ENCODE measurements at places on chromosomes 1 and 21.

- no peak for DNase-seq
These were observed 56.5 kb upstream of the ST6GALNAC3 start for GRCh38 chr1:76018045-76018444.

- no peak for DNase-seq
These were observed 251.6 kb upstream of the DUSP10 start for GRCh38 chr1:221993444-221993948.

- no peak for DNase-seq
These were observed 351.0 kb upstream of the B3GALT2 start for GRCh38 chr1:193537266-193538002.

- no peak for DNase-seq
These were observed 79.9 kb downstream of the LAMC1 start for GRCh38 chr1:183103147-183103546.

DNA sequence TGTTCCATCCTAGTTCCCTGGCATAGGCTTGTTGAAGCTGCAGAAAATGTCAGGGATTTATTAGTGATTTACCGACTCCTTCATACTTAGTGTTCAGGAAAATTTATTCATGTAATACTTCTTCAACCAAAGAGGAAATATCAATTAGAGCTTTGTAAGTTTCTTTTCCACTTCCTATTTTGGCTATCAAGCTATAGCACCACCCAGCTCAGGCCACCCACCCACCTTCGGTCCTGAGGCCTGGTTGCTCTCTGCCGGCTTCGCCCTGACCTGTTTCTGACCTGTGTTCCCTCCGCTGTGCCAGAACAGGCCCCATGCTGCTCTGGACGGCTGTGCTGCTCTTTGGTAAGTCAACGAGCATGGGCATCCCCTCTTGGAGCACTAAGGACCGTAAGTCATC is at the start of gene FCRL6:
Gene FCRL6, plus strand, starts transcription at position 250 of the 400 bp plus-strand sequence. Its CDS starts 65 bp downstream, at position 315.
- no peak for DNase-seq

Data from 8988T (cell line).